Fibroblast of the aortic adventitia (primary cell): ENCODE measurements at places on chromosomes 5 and 9. TPM values are rescaled to one million over a fixed set of nuclear protein-coding genes. Genes with fewer than 3 reads are reported as not detected.

PCDHGA4 gene
- 3.7 and 9.9 TPM in 2 replicates for total RNA-seq

PCA3 gene
- not detected in 2 replicates for total RNA-seq

KIF12 gene
- total RNA-seq, result not detected in 2 replicates

FST gene
- 80.2 and 104 TPM in 2 replicates for total RNA-seq

CCIN gene
- total RNA-seq, result 0.25 and 2.6 TPM in 2 replicates

PTPRD gene
- total RNA-seq, result 11.5 and 13.7 TPM in 2 replicates

BAAT gene
- not detected in 2 replicates for total RNA-seq

SLC34A3 gene
- total RNA-seq, result not detected in 2 replicates

KCNMB1 gene
- total RNA-seq, result not detected in 2 replicates

FBP1 gene
- total RNA-seq, result not detected in 2 replicates

GRXCR2 gene
- 0.09 TPM in 1 of 2 replicates, not detected in the other for total RNA-seq

NR2F1 gene
- 8.0 and 20.5 TPM in 2 replicates for total RNA-seq

C5orf34 gene
- 2.2 and 10.4 TPM in 2 replicates for total RNA-seq

ZDHHC11 gene
- 0.36 and 0.65 TPM in 2 replicates for total RNA-seq

TTLL11 gene
- 4.8 and 7.3 TPM in 2 replicates for total RNA-seq

NTRK2 gene
- total RNA-seq, result 3.3 and 9.7 TPM in 2 replicates

FCN2 gene
- total RNA-seq, result not detected in 2 replicates

SHC3 gene
- total RNA-seq, result 26.5 and 28.0 TPM in 2 replicates

CCL21 gene
- total RNA-seq, result not detected in 2 replicates
